Astrocyte (in vitro differentiated cells and primary cell): ENCODE measurements at places on chromosomes 7 and 10. TPM values are rescaled to one million over a fixed set of nuclear protein-coding genes. Genes with fewer than 3 reads are reported as not detected.

The TBC1D12 gene
- 6.9 and 7.6 TPM in 2 replicates for total RNA-seq

The HMX3 gene
- total RNA-seq: not detected in 2 replicates

GRCh38 chr10:7243873-7244272, 167.0 kb downstream of the SFMBT2 start:
- H3K27me3 ChIP-seq: no peaks in the 10 kb centered on the region
- DNase-seq: no peak
- H3K27ac ChIP-seq: no peak overlapping the region
- H3K36me3 ChIP-seq: no peaks in the 10 kb centered on the region
- no peak overlapping the region for H3K4me3 ChIP-seq

- no peak overlapping the region for H3K4me3 ChIP-seq
- H3K36me3 ChIP-seq: peaks cover 7% of the 10 kb centered on the region
- H3K4me1 ChIP-seq: peaks cover 67% of the 10 kb centered on the region
- peak overlapping the region; percentile 47 for H3K27ac ChIP-seq
- DNase-seq: peak; percentile 90
Observed at GRCh38 chr10:109894516-109894915, 28.8 kb downstream of the XPNPEP1 start.

DNA sequence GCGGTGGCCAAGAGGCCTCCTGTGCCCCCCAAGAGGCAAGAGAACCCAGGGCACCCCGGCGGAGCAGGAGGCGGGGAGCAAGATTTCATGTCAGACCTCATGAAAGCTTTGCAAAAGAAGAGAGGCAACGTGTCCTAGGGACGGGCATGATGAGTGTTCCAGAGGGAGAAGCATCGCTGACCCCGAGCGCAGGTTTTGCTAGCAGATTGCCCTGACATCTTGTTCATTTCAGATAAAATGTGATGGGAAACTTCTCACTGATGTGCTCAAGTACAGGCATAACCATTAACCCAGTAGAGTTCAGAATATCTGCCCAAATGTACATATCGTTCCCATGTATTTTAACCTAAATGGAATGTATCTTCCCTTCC, 129.2 kb downstream of the APBB1IP start:
- no peak for DNase-seq
- no peak overlapping the region for H3K27ac ChIP-seq
- peaks cover 2% of the 10 kb centered on the region for H3K27me3 ChIP-seq

- no peak overlapping the region for H3K4me3 ChIP-seq
- H3K4me1 ChIP-seq: no peaks in the 10 kb centered on the region
- H3K36me3 ChIP-seq: no peaks in the 10 kb centered on the region
- H3K27me3 ChIP-seq: no peaks in the 10 kb centered on the region
- no peak overlapping the region for H3K27ac ChIP-seq
Observed at GRCh38 chr10:123795846-123796590, 95.6 kb downstream of the CPXM2 start.

DNA sequence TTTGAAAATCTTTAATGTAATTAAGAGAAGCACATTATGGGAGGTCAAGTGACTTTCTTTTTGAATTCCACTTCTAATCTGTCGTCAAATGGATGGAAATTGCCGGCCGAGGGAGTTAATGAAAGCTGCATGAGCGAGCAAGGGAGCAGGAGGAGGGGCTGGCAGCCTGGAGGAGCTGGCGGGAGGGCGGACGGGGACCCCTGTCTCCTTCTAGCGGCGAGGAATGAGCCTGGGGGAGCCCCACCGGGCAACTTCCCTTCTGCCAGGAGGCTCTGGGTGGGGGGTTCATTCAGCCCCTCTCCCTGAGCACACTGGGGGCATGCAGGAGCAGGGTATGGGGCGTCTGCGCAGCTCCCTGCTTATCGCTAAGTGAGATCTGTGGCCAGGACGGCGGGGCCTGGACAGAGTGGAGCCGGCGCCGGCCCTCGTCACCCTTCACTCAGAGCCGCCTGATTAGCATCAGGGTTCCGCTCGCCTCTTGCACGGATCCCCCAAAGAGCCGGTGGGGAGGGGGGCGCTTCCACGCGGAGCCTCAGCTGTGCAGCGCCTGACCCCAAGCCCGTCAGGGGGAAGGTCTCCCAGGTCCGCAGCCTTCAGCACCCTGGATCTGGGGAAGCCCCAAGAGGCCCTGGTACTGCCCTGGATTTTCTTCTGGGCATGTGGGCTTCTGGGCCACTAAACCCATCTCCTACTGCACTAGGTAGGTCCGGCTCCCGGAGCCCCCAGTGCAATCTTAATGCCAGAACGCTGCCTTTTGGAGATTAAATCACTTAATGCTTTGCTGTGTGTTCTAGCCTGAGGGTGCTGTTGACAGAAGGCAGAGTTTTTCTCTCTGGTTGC, 680.8 kb downstream of the LRMDA start:
- DNase-seq: no peak
- no peak overlapping the region for H3K27ac ChIP-seq
- no peak overlapping the region for H3K4me3 ChIP-seq
- no peaks in the 10 kb centered on the region for H3K36me3 ChIP-seq
- H3K4me1 ChIP-seq: peaks cover 21% of the 10 kb centered on the region
- no peaks in the 10 kb centered on the region for H3K27me3 ChIP-seq

DNA sequence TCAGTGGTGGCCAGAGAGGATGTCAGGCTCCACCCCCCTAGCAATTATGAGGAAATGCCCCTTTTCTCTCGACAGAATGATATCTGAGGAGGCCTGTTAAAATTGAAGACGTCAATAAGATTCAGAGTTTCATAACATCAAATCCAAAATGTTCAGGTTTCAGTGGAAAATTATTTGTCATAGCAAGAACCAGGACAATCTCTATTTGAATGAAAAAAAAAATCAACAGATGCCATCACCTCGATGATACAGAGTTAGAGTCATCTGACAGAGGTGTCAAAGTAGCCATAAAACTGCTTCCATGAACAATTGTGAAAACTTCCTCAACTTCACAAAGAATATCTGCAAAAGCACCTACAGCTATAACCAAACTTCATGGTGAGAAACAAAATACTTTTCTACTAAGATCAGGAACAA, 7.7 kb downstream of the TMEM273 start:
- H3K4me1 ChIP-seq: peaks cover 15% of the 10 kb centered on the region
- H3K27ac ChIP-seq: no peak overlapping the region
- no peak for DNase-seq
- no peak overlapping the region for H3K4me3 ChIP-seq

DNA sequence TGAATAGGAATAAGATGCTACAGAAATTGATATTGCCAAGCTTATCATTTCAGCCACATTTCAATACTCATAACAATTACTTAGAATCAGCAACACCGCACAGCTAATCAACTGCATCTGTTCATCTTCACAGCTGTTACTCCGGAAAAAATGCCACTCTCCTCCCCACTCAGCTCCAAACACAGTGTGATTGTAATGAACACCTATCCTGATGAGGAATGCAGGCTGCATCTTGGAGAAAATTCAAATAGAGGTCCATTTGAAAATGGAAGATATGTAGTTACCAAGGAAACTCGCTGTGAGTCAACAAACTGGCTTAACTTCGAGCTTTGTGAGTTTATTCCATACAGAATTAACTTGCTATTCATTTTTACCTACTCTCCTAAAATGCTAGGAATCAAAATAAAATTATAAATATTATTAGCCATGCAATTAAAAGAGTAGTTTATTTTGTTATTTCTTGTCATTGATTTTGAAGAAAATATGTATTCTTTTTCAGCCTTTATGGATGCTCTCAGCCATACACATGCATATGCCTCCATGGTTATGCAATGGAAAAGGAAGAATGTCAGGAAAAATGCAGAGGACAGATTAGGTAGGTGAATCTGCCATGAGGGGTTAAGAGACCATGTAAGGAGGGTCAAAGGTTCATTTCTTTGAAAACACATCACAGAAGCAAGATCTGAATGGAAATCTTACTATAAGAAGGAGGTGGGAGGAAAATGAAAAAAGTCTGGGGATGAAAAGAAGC, 267.2 kb downstream of the POM121L12 start:
- DNase-seq: no peak
- no peaks in the 10 kb centered on the region for H3K4me1 ChIP-seq
- no peak overlapping the region for H3K4me3 ChIP-seq
- no peaks in the 10 kb centered on the region for H3K36me3 ChIP-seq
- no peak overlapping the region for H3K27ac ChIP-seq

DNA sequence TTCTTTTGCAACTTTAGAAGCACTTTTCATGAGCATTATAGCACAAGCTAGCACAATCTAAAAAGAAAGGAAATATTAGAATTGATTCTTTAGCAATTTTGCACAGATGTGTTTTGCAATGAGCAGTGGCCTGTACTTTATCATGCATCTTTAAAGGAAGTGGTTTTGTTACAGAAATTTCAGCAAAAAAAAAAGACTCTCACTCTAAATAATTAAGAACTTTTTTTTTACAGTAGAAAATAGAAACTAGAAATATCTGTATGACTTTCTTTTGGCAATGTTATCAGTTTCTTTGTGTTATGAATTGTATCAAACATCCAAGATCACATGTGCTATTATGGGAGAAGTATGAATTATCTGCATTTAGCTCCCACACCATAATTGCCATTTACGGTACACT, 195.7 kb upstream of the KLF6 start:
- H3K4me1 ChIP-seq: peaks cover 8% of the 10 kb centered on the region
- DNase-seq: no peak
- H3K4me3 ChIP-seq: no peak overlapping the region
- H3K27me3 ChIP-seq: no peaks in the 10 kb centered on the region
- H3K27ac ChIP-seq: no peak overlapping the region

DNA sequence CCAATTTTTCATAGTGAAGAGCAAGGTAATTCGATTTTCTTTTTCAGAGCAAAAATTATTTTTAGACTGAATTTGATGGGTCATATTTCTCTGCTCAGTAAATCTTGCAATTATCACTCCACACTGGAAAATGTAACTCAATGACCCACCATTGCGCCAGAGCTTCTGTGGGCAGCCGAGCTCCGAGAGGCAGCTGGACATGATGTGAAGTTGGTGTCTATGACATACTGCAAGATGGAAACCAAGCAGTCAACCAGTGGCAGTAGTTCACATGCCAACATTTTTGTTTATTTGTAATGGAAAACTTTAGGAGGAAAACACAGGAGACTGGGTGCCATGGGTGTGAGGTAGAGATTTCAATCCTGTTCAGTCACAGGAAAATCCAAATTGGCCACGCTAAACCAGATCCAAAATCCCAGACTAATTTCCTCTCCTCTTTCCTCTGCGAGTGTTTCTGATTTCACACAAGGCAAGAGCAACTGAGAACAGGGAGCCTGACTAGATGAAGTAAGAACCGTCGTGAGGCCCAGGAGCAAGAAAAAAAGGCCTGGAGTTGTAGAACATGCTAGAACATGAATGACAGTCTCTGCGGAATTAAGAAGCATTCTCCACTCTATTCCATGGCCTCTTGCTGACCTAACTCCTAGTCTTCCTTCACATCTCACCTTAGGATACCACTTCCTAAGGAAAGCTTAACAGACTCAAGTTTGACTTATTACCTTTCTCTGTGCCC, 39.3 kb downstream of the CALD1 start:
- H3K4me3 ChIP-seq: no peak overlapping the region
- no peak overlapping the region for H3K27ac ChIP-seq
- no peak for DNase-seq
- peaks cover 44% of the 10 kb centered on the region for H3K36me3 ChIP-seq
- peaks cover 30% of the 10 kb centered on the region for H3K4me1 ChIP-seq

GRCh38 chr7:123314886-123315285, 115.1 kb upstream of the SLC13A1 start:
- no peaks in the 10 kb centered on the region for H3K27me3 ChIP-seq
- no peaks in the 10 kb centered on the region for H3K4me1 ChIP-seq
- no peak overlapping the region for H3K4me3 ChIP-seq
- DNase-seq: no peak
- H3K27ac ChIP-seq: no peak overlapping the region

DNA sequence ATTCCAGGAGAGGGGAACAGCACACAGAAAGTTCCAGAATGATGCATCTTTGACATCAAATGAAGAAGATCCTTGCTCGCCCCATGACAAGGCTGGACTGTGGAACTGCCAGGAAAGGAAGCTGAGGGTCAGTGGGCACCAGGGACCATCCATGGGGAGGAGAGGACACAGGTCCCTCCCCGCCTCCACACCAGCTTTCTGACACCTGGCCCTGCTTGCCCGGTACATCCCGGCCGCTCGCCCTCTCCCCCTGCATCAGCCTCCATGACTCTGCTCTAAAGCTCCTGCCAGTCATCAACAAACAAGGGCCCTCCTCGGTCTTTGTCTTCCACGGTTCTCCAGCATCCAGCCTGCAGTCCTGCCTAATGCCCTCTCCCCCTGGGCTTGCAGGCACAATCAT, 222.3 kb downstream of the GRID1 start:
- no peaks in the 10 kb centered on the region for H3K27me3 ChIP-seq
- H3K4me3 ChIP-seq: no peak overlapping the region
- H3K36me3 ChIP-seq: no peaks in the 10 kb centered on the region
- H3K4me1 ChIP-seq: no peaks in the 10 kb centered on the region
- no peak overlapping the region for H3K27ac ChIP-seq

- H3K4me3 ChIP-seq: no peak overlapping the region
- no peak overlapping the region for H3K27ac ChIP-seq
- DNase-seq: peak; percentile 54
Observed at GRCh38 chr7:127905491-127906330, 125.5 kb downstream of the LRRC4 start.

DNA sequence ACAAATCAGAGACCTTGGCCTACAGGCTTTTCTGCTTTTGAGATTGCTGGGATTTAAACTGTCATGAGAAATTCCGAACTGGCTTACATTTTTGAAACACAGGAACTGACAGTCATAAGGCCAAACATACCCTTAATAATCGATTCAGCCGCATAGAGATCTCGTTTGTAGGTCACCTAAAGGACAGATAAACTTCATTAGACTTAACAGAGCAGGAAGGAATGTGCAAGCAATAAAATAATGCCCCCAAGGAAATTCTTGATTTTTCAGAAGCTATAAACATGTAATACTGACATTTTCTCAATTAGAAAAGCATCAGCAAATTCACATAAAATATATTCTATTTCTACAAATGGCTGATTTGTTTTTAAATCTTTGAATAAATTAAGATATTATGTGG, 120.0 kb downstream of the CRPPA start:
- H3K27me3 ChIP-seq: no peaks in the 10 kb centered on the region
- no peaks in the 10 kb centered on the region for H3K36me3 ChIP-seq
- no peaks in the 10 kb centered on the region for H3K4me1 ChIP-seq
- DNase-seq: no peak
- no peak overlapping the region for H3K27ac ChIP-seq

DNA sequence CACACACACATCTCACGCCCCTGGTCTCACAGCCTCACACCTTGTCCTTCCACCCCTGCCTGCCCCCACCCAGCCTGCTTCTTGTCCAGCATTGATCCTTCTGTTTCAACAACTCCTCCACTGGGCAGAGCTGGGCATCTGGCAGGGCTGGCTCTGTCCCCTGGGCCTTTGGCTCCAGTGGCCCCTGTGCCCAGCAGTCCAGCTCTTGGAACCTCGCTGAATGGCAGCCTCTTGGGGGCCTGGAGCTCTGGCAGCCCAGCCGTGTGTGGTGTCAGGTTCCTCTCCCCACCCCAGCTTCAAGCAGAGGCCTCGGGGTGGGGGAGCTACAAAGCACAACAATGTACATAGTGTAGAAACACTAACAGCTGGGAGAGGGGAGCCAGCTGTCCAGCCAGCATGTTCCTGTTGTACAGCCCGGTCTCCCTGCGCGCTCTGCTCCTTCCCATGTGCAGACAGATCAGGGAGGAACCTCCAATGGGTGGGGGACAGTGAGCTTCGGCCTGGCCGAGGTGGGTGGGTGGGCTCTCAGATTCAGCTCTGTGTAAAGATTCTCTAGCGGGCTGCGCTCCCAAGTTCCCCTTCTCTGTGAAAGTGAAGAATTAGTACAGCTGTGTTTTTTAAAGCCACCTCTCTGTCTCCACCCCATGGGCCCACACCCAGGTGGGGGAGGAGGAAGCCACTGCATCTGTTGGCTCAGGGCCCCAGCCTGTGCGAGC, 19.4 kb downstream of the ZMIZ2 start:
- peaks cover 22% of the 10 kb centered on the region for H3K4me1 ChIP-seq
- H3K36me3 ChIP-seq: peaks cover 6% of the 10 kb centered on the region
- DNase-seq: no peak
- H3K27ac ChIP-seq: no peak overlapping the region
- H3K27me3 ChIP-seq: no peaks in the 10 kb centered on the region
